Amniotic stem cell (primary cell): ENCODE measurements at places on chromosomes 3 and 15.

DNA sequence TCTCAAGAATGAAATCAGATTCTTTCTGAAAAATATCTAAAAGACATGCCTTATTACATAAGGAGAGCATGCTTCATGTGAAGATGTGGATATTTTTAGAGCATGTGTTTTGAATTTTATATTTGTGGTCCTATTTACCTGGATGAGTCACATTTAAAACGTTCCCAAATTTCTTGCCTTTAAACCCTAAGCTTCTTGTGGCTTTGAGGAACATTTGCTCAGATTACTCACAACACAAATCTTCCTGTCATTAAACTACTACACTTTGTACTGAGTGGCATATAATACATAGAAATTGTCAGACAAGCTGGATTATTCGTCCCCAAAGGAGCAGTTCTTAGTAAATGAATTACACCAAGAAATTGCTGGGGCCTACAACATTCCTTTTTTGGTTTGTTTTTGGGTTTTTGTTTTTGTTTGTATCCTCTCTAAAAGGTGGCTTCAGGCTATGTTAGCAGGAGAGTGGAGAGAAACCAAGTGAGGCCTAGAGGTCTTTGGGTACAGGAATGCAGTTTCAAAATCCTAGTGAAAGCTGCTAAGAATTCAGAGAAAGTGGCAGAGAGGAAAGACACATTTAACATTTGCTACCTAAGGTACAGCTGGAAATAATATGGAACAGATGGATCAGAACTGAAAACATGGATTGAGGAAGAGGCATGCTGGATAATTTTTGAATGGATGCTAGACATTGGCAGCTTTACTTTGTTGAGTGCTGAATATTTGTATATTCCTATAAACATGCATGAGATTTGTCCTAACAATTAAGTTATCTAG lies 128.1 kb downstream of the RPL22L1 start:
- no peak for DNase-seq

GRCh38 chr3:120212505-120212904 lies 72.5 kb downstream of the GPR156 start:
- no peak for DNase-seq

GRCh38 chr15:72838311-72838731 lies 54.8 kb upstream of the ADPGK start:
- DNase-seq = no peak

DNA sequence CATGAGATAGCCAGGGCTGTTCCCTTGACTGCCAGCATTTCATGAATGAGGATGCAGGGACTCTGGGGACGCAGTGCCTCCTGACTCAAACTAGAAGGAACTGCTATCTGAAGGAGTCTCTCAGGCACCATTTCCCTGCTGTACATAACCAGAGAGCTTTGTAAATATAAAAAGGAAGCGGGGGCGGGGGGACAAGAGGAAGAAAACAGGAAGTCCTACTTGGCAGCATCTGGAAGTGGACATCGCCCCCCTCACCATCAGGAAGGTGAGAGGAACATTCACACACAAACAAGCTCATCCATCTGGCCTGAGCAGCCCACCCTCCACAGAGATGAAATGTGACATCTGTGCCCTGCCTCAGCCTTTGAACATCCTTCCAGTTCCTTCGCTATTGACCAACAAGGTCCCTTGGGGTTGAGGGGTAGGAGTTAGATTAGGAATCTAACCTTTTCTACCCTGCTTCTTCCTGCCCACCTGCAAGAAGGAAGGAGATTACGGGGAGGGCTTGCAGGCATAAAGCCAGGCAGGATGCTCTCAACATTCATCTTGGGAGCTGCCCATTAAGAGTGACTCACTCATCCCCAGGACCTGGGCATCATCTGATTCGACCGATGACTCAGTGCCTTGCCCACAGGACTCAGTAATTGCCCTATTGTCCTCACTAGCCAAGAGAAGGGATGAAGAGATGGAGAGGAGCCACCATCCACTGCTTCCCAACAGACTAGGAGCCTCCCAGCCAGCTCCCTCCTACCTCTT lies 31.9 kb downstream of the SH3BP5 start:
- peak; percentile 25 for DNase-seq

GRCh38 chr3:42601896-42602581 lies 1.6 kb downstream of the NKTR start:
- DNase-seq = no peak

DNA sequence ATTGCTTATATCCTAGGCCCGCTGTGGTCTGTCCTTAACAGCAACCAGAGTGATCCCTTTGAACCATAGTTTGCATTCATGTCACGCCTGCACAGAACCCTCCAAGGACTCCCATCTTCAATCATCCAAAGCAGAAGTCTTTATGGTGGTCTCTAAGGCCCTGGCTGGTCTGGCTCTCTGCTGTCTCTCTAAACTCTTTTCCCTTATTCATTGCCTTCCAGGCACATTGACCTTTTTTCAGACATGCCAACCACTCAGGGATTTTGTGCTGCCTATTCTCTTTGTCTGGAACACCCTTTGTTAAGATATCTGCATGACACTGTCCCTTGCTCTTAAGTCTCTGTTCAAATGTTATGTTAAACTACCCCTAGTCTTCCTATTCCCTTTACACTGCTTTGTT lies 21.9 kb upstream of the ZBTB47 start:
- DNase-seq = no peak

DNA sequence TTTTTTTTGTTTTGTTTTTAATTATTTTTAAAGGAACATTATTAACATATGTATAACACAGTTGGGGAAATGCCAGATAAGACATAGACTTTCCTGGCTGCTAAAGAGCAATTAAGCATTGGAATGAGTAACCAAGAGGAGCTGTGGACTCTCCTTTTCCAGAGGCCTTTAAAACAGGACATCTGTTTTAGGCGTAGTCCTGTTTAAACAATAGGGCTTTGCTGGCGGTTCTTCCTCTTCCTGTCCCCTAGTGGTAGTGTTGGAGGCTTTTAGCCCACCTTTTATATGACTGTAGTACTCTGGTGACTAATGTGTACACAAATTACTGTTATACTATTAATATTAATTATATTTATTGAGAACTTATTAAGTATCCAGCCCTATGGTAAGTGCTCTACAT lies 81.9 kb downstream of the PPARG start:
- DNase-seq = no peak

- DNase-seq = no peak
These were observed 192.5 kb downstream of the SHQ1 start for GRCh38 chr3:72655723-72656122.

DNA sequence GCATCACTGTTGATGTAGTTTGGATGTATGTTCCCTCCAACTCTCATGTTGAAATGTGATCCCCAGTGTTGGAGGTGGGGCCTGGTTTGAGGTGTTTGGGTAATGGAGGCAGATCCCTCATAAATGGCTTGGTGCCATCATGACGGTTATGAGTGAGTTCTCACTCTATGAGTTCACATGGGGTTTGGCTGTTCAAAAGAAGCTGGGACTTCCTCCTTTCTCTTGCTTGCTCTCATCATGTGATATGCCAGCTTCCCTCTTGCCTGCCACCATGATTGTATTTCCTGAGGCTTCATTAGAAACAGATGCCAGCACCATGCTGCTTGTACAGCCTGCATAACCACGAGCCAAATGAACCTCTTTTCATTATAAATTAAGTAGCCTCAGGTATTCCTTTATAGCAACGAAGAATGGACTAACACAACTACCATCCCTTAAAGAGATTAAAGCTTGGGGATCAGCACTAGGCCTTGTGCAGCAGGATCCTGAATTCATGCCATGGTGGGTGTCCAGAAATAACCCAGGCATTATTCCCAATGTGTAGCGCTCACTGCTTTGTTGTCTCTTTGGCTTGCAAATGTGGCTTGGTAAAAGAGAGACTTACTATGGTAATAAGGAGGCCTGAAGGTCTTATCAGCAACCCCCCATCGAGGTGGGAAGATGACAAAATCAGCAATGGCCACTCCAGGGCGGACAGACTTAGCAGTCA lies 41.9 kb downstream of the NDUFB4 start:
- no peak for DNase-seq

- no peak for DNase-seq
These were observed 557.4 kb upstream of the ROBO2 start for GRCh38 chr3:76482510-76482909.

- no peak for DNase-seq
These were observed 191.3 kb downstream of the SHOX2 start for GRCh38 chr3:157914882-157915281.

DNA sequence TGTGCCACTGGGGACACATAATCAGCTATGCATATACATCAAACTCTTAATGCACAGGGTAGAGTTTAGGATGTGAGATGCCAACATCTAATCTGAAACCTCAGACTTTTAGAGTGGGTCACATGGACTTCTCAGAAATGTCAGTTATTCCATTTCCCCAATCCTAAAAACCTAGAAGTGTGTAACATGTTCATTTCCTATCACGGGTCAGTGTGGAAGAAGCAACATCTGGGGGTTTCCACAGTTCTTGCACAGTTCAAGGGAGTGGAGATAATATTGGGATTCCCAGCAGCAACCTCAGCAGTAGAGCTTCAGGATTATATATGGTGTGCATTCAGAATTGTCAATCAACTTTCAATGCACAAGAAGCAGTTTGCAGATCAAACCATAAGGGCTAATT lies 44.4 kb upstream of the SPRED1 start:
- no peak for DNase-seq

DNA sequence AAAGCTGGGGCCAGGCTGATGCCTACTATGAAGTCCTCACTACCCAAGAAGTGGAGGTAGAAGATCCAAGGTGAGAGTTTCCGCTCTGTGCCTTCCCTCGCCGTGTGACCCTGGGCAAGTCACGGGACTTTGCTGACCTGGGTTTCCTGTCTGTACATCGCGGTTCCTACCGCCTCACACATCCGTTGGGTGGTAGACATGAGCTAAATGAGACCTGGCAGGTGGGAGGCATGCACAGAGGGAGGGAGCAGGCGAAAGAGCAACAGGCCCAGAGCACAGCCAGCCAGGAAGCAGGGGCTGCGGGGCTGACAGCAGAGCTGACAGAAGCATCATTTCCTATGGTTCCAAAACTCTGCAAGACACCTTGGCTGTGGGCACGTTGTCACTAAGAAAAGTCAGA lies 157.3 kb upstream of the BHLHE40 start:
- no peak for DNase-seq

DNA sequence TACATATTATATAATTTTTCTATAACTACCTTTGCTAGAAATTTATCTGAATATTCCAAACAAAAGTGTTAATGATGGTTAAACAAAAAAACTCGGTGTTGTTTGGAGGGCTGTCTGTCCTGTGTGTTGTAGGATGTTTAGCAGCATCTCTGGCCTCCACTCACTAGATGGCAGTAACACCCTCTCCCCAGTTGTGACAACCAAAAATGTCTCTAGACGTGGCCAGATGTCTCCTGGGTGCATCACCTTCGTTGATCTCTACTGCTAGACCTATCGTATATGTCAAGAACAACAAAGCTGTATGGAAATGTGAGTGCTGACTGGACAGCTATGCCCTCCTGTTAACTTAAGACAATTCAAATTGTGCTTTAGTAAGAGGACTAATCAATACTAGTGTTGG lies 14.1 kb downstream of the ANKRD34C start:
- no peak for DNase-seq

DNA sequence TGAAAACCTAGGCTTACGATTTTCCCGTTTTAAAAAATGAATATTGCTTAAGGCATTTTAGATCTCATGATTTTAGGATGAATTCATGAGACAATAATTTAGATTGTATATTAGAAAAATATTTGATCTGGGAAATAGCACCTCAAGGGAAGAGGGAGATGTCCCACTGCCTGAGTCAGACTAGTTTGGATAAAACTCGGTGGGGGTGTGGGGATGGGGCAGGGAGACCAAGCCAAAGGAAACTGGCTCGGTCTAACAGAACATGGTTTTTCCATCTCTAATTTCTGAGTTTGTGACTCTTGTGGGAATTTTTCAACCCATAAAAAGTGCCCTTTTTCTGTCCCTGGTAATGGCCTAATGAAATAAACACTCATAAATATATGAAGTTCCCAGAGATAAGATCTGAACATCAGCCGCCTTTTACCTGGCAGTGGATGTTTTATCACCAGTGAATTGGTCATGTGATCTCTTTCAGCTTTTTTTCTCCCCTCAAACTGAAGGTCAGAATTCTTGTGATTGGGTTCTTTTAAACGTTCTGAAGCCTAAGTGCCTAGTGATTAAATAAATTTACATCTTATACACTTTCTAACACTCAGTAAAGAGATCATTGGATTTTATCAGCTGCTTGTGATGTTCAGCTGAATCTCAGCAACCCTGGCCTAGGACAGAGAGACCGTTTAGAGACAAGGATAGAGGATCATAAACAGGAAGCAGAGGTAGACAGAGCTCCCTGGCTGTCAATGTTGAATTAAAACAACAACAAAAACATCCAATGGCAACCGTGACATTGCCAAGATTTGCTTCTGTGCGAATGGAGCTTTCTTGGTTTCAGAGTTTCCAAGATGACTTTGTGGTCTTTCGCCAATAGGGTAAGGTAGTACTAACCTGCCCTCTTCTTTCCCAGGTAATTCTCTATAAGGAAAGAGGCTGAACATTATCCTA lies 1038.2 kb downstream of the MCTP2 start:
- no peak for DNase-seq

- no peak for DNase-seq
These were observed 1.6 kb downstream of the FAM131A start for GRCh38 chr3:184339001-184339400.

DNA sequence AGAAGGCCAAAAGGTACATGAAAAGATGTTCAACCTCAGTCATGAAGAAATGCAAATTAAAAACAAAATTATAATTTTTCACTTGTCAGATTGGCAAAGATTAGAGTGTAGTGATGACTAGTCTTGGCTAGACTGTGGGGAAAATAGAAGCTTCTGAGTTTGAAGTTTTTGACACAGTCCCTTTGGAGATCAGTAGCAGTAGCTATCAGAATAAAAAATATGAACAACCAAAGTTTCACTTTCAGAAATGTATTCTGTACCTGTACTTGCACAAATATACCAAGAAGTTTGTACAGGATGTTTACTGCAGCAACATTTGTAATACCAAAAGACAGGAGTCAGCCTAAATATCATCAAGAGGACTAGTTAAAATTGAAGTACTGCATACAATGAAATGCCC lies 14.1 kb downstream of the ATP2C1 start:
- DNase-seq = no peak

DNA sequence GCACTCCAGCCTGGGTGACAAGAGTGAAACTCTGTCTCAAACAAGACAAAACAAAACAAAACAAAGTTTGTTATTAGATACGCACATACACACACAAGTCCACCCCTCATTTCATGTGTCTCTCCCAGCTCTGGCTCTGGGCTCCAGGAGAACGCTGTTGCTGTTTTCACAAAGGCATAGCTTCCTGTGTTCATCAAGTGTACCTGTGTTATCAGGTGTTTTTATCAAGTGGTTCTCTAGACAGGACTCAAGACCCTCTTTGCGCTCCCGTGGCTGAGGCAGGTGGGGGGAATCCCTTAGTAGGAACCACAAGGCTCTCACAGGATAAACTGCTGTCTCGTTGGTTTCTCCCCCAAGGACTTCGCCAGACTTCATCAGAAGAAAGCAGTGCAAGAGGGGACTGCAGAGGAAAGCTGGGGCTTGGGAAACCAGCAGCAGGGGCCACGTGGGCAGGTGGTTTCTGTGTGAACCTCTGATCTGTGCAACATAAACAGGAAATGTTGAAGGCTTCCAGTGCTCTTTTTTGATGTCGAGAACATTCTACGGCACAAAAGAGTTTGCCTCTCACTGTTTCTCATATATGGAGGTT lies 6.9 kb upstream of the PPP1R2 start:
- no peak for DNase-seq
